ENCODE measurements at places on chromosomes 1 and 21. TPM values are rescaled to one million over a fixed set of nuclear protein-coding genes. Genes with fewer than 3 reads are reported as not detected.

Gene RAB42
- polyA plus RNA-seq = 2.0 TPM

Gene HMGCL
- polyA plus RNA-seq = 70.9 TPM

Gene SPRR2F
- not detected for polyA plus RNA-seq

Gene PHC2
- polyA plus RNA-seq = 103 TPM

Gene LIN28A
- polyA plus RNA-seq = 0.15 TPM

Gene DOCK7
- polyA plus RNA-seq = 74.6 TPM

Gene RGS13
- not detected for polyA plus RNA-seq

Gene EVA1C
- polyA plus RNA-seq = 2.4 TPM

Gene VHLL
- polyA plus RNA-seq = not detected

Gene TPTE
- polyA plus RNA-seq = not detected

Gene HTR1D
- polyA plus RNA-seq = 0.23 TPM

Gene ZNF593OS
- polyA plus RNA-seq = 1.4 TPM

Gene ZNF678
- polyA plus RNA-seq = 16.9 TPM

Gene KCNJ15
- 269 TPM for polyA plus RNA-seq

Gene TNNI3K
- 2.6 TPM for polyA plus RNA-seq

Measured in left kidney (tissue), 8 donors.